ENCODE measurements at places on chromosomes 2 and 18.

DNA sequence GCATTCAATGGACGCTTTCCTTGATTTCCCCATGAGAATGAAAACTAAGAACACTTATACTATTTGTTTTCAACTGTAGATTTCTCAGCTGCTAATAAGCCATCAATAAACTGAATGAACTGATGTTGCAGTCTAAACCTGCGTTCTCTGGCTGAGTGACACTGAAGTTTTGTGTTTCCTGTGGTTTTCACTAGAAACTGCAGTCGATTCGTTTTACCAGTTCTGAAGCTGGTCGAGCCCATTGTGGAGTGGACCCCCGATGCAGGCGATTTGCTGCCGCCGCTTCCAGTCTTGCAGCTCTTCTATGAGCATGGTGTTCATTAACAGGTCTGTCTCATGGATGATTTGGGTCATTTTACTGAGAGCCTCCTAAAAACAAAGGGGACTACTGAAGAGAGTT is 50.6 kb upstream of the STAT1 start:
- no peak for DNase-seq

GRCh38 chr2:68739595-68740399 is 5.2 kb downstream of the ARHGAP25 start:
- DNase-seq: no peak

DNA sequence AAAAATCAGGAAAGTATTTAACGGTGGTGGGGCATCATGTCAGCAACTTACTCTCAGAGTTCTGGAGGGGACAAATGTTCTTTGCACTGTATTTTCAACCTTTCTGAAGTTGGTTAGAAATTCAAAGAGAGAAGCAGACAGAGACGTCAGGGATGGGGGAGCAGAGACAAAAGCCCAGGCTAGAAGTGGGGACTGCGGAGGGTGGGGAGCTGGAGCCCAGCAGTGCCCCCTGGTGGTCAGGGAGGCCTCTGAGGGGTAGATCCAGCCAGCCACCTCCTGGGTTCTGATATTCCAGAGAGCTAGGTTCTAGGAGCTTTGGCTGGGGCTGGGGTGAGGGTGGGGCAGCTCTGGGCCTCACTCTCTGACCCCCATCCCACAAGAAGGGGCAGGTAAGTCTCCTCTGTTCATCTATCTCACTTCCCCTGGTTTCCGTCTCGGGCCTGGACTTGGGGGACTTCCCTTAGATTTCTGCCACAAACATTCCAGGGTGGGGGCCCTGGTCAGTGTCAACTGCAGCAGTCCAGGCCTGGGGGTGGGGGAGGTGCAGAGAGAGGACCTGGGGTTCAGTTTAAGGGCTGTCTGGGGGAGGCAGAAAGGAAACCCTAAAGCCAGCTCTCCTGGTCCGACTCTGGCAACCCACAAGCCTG is 8.9 kb downstream of the TNS1 start:
- DNase-seq: no peak

DNA sequence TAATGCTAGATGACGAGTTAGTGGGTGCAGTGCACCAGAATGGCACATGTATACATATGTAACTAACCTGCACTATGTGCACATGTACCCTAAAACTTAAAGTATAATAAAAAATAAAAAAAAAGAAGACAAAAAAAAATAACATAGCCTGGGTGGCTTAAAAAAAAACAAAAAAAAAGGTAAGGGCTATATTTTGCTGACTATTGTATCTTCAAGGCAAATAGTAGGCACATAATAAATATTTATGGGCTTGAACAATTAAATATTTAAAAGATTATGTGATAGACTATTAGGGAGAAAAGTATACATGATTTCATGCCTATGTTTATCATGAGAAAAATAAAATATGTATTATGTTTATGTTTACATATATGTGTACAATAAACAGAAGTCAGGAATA is 99.4 kb downstream of the CCDC148 start:
- DNase-seq: no peak

DNA sequence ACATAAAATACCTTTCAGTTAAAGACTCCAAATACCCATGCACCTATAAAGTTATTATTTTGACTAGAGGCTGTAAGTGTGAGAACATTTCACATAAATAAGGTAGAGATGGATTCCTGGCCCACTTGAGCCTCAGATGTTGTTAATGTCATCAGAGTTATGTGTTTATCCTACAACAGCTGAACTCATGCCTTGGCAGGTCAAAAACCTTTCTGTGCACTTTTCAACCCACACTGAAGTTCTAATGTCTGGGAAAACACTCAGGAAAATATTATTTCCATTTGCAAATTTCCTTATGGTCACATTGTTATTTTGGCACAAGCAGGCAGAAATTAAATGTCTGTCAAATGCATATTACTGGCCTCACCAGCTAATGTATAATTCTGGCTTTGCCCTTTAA is 209.2 kb downstream of the LNPK start:
- DNase-seq: no peak

DNA sequence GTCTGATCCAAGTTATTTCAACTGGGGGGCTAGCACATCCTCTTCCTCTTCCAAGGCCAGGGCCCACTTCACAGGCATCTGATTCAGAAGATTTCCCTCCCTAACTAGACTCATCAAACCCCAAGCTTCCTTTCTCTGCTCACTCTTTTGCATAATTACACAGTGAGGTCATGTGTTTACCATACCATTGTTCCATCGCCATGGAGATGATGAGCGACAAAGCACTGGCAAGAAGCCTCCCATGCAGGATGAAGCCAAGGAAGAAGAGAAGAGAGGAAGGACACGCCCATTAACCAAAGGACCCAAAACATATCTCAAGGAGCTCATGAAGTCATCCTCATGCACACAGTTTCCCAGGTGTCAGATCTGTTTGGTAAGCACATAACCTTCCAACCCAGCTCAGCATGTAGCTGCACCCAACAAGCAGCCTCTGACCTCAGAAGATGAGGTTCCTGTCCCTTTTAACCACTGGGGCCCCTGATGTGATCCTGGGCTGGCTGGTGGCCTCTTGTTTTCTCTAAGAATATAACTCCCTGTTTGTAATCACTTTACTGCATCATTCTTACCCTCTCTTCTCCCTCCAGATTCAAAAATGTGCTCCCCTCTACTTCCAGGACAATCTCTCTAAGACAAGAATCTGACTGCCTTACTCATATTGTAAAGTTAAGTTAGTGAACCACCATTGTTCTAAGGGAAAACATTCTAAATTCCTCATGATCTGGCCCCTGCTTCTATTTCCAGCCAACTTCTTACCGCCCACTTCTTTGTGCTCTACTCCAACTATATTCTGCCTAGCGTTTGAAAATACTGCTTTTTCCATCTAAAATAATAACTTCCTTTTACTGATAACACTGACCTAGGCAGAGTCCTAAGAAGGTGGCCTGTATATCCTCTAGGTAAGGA is 190.1 kb downstream of the TTC32 start:
- DNase-seq: no peak

DNA sequence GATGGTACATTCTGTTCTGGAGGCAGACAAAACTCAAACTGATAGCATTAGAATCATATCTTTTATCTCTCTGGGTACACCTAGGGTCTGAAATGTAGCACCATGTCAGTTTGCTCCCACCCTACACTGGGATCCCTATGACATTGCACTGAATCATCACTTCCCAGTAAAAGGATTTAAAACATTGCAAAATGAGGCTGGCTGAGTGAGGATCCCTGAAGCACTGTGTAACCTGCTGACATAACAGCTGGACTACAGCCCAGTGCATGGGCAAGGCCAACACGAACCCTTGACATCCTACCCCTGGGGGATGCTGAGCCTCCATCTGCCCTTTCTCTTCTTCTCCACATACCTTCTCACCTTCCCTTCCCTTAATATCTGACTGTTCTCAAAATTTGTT is 253.2 kb downstream of the TTC32 start:
- no peak for DNase-seq

GRCh38 chr2:30231996-30232800 is 864 bp downstream of the LBH start:
- DNase-seq: no peak

DNA sequence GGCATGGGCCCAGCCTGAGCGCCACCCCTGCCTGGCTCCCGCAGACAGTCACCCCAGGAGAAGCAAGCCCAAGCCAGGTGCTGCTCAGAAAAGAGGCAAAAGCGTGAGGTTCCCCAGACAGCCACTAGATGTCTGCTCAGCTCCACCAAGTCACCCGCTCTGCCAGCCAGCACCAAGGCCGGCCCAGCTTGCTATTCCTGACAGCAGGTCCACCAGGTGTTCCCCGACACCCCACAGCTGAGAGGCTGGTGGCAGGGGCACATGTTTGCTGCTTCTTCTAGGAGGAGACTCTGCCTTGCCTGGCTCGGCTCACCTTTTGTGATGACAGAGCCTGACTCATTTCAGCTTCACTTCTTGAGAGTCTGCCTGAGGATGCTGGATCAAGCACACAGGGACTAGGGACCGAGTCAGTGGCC is 206.7 kb downstream of the MGAT5 start:
- DNase-seq: no peak

DNA sequence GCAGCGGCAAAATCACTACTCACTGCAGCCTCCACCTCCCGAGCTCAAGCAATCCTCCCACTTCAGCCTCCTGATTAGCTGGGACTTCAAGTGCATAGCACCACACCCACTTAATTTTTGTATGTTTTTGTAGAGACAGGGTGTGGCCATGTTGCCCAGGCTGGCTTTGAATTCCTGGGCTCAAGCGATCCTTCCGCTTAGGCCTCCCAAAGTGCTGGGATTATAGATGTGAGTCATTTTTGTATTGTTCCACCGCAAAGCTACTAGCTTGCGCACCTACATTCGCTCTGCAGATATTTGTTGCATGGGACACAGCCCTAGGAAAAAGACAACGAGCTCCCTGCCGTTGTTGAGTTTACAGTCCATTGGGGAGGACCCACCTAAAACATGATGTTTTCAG is 173.5 kb upstream of the AGAP1 start:
- DNase-seq: no peak

DNA sequence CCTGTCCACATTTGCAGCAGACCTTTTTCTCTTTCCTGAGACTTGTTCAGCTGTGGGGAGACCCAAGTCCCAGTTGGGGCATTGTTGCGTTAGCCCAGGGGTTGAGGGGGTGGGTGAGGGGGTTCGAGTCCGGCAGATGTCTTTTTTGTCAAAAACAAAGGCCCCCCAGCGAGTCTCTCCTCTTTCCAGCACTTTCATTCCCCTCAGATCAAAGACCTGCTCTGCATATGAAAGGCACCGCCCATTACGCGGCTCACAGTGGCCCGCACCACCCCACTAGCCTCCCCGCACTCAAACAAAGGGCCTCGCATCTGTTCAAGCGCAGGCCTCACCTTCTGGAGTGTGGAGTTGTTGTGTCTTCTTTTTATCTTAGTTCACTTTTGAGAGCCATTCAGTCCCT is 25.2 kb downstream of the TRABD2A start:
- DNase-seq: no peak

- no peak for DNase-seq
Observed at GRCh38 chr2:144500563-144500962, 19.4 kb downstream of the ZEB2 start.

DNA sequence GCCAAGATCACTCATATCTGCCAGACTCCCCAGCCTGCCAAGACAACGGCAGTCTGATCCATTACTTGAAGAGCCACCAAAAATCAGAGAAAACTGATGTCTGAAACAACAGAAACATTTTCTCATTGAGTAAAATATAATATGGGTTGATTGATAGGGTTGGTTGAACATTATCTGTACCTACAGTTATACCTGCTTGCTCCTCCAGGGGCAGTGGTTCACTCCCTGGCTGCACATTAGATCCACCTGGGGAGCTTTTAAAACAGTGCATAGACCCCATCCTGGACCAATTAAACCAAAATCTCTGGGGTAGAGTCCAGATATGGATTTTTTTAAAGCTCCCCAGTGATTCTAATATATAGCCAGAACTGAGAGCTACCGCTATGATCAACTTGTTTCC is 43.6 kb upstream of the SLC14A2 start:
- DNase-seq: no peak

- DNase-seq: no peak
Observed at GRCh38 chr2:216286616-216287231, 85.6 kb downstream of the MARCHF4 start.

DNA sequence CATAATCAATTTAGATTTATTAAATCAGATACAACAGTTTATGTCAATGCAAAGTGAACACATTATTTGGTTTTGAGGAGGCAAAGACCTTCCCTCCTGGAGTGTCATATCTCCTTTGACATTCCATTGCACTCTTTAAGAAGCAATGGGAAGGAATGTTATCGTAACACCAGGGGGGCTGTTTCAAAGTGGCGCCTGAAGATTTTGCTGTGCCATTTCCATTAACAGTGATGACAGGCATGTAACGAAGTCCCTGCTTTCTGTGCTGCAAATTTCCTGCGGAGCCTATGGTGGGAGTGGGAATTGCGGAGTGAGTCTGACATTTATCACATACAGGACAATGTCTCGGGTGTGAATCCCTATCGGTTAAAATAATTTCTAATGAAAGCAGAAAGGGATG is 499.6 kb upstream of the RAB6C start:
- DNase-seq: no peak

DNA sequence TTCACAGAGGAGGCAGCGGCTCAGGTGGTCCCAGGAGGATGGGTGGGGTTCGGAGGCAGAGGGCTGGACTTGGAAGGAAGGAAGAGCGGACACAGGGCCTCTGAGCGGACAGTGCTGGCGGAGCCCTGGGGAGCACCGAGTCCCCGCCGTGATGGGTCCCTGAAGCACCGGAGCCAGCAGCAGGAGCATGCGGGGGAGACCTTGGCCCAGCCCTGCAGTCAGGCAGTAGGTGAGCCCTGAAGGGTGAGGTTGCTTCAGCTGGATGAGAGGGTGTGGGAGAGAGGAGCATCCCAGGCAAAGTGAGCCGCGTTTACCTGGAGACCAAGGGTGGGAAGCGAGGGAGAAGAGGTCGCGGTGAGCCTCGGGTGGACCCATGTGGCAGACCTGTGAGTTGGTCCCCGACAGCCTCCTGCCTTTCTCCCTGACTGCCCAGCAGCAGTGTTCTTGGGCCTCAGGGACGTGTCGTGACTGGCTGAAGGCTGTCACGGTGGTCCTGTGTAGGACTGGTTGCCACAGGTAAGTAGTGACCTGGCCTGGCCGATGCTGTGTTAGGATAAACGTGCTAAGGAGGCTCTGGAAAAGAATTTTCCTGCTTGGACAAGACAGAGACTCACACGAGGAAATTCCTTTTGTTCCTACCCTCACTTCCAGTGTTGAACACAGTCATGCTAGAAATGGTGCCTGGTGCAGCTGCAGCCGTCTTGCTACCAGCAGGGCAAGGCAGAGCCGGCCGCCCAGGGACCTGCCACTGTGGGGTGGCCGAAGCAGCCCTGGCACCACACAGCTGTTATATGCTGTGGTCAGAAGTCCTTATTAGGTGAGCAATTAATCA is 73.0 kb downstream of the RRM2 start:
- DNase-seq: no peak

DNA sequence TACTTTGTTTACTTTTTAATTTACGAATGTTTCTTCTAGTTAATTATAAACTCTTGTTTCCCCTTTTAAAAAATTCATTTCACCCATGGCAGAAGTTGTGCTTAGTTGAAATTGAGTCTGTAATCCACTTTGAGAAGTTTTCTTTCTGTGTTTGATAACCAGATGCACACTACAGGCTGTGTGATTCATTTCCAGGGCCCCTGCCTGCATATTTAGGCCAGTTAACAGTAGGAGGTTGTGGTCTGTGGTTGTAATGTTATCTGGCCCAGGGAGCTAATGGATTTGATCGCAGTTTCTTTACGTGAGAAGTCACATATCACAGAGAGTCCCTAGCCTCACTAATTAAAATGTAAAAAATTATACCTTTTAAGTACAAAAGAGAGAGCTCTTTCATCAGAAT is 3.3 kb downstream of the CDH7 start:
- peak; percentile 59 for DNase-seq

GRCh38 chr2:171334171-171334570 is 99.6 kb downstream of the METTL8 start:
- DNase-seq: no peak

GRCh38 chr18:32261003-32261402 is 71.2 kb downstream of the MEP1B start:
- DNase-seq: no peak
